ENCODE measurements at places on chromosomes 4 and X.
A peak's percentile ranks its signal among the peaks of the same experiment; 100 is the strongest.

- DNase-seq: no peak
Measured at GRCh38 chr4:152369902-152370295, 166.0 kb downstream of the FBXW7 start.

DNA sequence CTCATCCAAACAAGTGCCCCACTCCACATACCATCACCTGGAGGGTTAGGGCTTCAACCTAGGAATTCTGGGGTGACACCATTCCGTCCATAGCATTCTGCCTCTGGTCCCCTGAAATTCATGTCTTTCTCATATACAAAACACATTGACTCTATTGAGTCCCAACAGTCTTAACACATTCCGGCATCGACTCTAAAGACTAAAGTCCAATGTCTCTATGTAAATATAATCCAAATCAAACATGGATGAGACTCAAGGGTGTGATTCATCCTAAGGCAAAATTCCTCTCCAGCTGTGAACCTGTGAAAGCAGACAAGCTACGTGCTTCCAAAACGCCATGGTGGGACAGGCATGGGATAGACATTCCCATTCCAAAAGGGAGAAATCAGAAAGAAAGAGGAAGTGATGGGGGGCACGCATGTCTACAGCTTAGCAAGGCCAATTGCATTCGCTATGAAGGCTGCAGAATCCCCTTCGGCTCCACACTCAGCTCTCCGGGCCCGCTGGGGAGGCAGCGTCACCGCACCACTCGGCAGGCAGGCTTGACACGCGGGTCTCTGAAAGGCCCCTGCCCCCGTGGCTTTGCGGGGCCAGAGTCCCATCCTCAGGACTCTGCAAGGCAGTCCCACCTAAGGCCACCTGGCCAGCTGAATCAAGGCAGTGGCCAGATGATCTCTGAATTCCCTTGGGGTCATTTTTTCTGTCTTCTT lies 53.2 kb downstream of the ADRA2C start:
- no peak for DNase-seq

DNA sequence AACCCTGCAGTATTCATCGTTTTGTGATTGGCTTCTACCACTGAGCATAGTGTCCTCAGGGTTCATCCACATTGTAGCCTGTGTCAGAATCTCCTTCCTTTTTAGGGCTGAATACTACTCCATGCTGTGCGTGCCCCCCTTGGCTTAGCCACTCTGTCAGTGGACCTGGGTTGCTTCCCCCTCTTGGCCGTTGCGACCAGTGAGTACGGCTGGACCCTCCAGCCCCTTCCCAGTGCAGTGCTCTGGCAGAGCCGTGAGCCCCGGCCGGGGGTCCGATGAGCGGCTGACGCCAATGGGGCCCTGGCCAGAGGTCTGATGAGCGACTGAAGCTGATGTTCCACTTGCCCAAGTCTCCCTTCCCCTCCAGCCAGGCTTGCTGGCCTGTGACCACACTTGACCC lies 6.9 kb downstream of the BLOC1S4 start:
- no peak for DNase-seq

- no peak for DNase-seq
Measured at GRCh38 chr4:70606459-70606858, 14.4 kb downstream of the AMBN start.

DNA sequence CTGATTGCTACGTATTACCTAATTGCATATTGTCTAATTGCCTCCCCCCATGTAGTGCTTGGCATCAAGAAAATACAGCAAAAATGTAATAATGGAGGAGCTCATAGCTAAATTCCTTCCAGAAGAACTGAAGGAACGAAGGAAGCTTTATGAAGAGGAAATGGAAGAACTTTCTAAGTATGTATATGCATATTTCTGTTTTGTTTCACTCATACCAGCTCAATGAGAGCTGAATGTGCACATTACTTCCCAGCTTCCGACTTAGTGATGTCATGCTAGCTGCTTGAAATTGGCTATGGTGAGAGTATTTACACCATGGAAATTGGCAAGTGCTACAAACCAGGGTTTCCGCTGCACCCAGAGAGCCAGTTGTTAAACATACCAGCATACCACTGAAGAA lies 34.7 kb downstream of the LONRF3 start:
- no peak for DNase-seq

DNA sequence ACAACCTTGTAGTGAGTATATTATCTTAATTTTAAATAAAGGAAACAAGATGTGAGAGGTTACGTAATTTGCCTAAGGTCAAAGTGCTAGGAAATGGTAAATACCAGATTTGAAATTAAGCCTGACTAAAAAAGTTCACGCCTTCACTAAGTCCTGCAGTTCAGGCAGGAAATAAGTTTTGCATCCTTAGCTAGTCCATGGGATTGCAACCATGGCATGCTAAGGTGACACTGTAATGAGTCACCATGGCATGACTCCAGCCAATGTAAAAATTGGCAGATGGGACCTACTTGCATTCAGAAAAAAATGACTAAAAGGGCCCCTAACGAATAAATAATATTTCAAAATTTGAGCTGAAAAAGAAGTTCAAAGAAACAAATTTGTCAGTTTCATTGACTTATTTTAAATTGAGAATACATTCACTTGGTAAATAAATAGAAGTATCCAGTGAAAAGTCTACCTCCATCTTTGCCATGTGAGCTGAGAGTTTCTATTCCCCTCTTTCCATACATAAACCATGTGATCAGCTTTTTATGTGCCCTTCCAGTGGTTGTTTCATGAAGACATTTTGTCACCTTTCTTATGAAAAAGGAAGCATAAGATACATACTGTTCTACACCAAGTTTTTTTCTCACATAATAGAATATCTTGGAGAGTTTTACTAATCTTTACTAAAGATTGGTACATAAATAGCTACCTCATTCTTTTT lies 72.4 kb downstream of the ANKRD50 start:
- no peak for DNase-seq

GRCh38 chrX:53494436-53494835 lies 60.3 kb upstream of the HSD17B10 start:
- DNase-seq: no peak

DNA sequence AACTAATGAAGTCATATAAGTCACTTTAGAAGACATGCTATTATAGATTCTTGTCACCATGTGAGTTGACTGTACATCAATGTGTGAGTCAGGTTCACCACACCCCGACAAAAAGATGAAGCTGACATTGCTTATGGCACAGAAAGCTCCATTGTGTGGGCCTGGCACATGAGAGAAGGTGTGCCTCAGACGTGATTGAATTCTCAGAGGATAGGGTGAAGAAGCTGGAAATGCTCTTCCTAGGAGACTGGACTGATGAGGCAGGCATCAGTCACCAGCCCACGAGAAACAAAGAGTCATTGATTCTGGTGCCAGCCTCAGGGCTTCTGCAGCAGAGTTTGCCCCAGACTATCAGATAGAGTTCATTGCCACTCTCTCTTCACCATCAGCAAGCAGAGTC lies 35.9 kb upstream of the LRAT start:
- no peak for DNase-seq

DNA sequence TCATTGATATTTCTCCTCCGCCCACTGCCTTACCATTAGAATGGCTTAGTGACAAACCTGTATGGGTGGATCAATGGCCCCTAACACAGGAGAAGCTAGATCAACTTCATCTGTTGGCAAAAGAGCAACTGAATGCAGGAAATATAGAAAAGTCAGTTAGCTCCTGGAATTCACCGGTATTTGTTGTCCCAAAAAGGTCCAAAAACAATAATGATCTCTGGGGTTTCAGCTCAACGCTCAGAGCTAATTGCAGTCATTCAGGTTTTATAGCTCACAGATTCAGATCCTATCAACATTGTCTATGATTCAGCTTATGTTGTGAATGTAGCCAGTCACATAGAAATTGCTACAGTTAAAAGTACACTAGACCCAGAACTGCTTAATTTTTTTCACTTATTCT lies 124.0 kb upstream of the ZCCHC13 start:
- no peak for DNase-seq

GRCh38 chr4:54173281-54173912 lies 55.7 kb upstream of the PDGFRA start:
- DNase-seq: no peak

- no peak for DNase-seq
Measured at GRCh38 chr4:151922811-151923210, 162.0 kb upstream of the GATB start.

- no peak for DNase-seq
Measured at GRCh38 chr4:179626687-179627086, 2184.4 kb upstream of the AGA start.

DNA sequence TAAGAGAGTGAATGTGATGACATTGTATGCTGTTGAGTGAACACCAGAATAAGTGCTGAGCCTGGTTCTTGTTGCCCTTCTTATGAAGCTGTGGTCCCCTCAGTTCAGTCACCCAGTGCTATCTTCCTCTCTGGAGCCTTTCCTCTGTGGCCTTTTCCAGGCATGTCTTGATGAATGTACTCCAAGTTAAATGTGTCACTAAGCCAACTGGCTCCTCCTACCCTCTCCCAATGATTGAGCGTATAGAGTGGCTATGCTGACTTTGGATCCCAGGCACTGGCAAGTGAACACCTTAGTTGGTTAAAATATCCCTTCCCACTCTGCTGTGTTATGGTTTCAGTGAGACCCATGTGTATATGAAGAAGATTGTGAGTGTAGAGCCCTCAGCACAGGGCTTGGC lies 134.1 kb upstream of the MAMLD1 start:
- no peak for DNase-seq

- DNase-seq: no peak
Measured at GRCh38 chrX:53732797-53733196, 46.3 kb upstream of the HUWE1 start.

DNA sequence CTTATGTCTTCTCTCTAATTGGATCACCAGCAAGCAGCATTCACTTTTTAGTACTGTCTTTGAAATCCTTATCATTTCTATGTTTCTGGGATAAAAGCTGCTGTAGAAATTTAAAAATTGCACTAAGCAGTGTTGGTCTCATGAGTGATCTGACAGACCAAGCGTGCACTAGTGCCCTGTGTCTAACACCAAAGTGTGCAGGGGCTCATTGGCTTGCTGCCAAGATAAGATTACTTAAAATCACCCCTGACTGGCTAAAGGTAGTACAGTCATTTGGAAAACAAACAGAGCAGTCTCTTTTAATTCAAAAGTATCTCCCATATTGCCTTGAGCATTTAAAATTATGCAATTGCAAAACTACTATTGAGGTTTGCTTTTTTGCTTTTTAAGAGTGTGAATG lies 304.6 kb downstream of the ARAP2 start:
- DNase-seq: no peak

GRCh38 chr4:154709550-154709949 lies 34.2 kb upstream of the LRAT start:
- DNase-seq: no peak

DNA sequence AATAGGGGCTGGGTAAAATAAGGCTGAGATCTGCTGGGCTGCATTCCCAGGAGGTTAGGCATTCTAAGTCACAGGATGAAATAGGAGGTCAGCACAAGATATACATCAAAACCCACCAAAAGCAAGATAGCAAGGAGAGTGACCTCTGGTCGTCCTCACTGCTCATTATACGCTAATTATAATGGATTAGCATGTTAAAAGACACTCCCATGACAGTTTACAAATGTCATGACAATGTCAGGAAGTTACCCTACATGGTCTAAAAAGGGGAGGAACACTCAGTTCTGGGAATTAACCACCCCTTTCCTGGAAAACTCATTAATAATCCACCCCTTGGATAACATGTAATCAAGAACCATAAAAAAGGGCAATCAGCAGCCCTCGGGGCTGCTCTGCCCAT lies 403.6 kb downstream of the KCNIP4 start:
- no peak for DNase-seq

- DNase-seq: no peak
Measured at GRCh38 chr4:62191451-62192240, 991.5 kb downstream of the ADGRL3 start.

GRCh38 chr4:2292646-2293108 lies 30.8 kb upstream of the MXD4 start:
- no peak for DNase-seq

- DNase-seq: no peak
Measured at GRCh38 chr4:77113069-77113468, 37.3 kb upstream of the CCNI start.

DNA sequence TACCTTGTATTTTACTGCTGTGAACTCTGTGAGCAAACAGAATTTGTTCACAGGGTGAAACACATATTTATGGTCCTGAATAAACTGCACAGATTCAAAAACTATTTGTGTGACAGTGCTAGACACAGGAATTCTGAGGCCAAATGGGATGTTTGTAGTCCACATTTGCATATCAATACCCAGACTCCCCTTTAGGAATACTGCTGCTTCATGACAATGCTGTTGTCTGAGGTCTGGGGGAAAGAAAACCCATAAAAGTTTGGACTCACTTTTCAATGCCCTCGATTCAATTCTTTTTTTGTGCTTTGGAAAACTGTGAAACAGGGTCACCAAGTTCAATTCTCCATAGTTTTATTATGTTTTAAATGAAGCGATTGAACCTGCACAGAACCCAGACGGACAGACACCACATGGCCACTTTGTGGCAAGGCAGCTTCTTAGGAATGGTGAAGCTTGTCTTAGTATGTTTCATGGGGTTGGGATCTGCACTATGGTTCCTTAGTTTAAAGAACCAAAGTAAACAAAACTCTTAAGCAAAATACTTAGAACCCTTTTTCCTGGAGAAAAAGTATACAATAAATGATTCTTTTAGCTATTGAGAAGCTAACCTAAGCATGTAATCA lies 92.3 kb upstream of the MAD2L1 start:
- no peak for DNase-seq

- DNase-seq: no peak
Measured at GRCh38 chr4:48347282-48347921, 6.1 kb downstream of the SLAIN2 start.

- DNase-seq: no peak
Measured at GRCh38 chrX:17374619-17375366, at the start of gene NHS. Gene NHS, plus strand, starts transcription at chrX:17375200. Its CDS starts 558 bp downstream, at chrX:17375758.

GRCh38 chr4:184416913-184417734 lies 57.2 kb downstream of the IRF2 start:
- DNase-seq: peak; percentile 57

DNA sequence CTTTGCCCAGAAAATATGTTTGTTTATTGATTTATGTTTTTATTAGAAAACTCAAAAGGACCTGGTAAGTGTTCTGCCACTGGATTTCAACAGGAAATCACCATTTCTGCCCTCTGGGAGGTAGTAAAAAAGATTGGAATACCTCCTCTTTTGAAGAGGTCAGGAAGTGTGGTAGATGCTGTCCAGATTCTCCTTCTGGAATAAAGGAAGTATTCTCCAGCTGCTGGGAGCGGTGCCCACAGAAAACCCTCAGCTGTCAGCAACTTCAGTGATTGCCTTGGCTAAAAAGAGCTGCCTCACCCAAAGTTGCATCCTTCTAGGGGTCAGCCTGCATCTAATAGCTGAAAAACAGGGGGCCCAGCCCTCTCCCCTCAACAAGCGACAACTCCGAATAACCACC lies 13.8 kb upstream of the ZNF674 start:
- DNase-seq: no peak

Measured in CD4-positive, alpha-beta T cell treated with Interleukin-17A for 4 hours (primary cell).